ENCODE measurements at places on chromosomes 4 and X.
A peak's percentile ranks its signal among the peaks of the same experiment; 100 is the strongest.

GRCh38 chrX:29962061-29962460 is 253.3 kb upstream of the MAGEB2 start:
- no peak for DNase-seq

GRCh38 chr4:147756417-147756816 is 24.5 kb downstream of the ARHGAP10 start:
- DNase-seq = no peak

- DNase-seq = no peak
Observed at GRCh38 chr4:147138171-147138570, 192.5 kb upstream of the TTC29 start.

GRCh38 chr4:29079260-29079659 is 1640.9 kb upstream of the PCDH7 start:
- no peak for DNase-seq

- DNase-seq = no peak
Observed at GRCh38 chr4:121273191-121273590, 107.6 kb downstream of the QRFPR start.

- DNase-seq = peak; percentile 66
Observed at GRCh38 chr4:48129307-48130014, 4.6 kb downstream of the TXK start.
